H4 (cell line): ENCODE measurements at places on chromosomes 6 and 20. TPM values are rescaled to one million over a fixed set of nuclear protein-coding genes. Genes with fewer than 3 reads are reported as not detected.

DNA sequence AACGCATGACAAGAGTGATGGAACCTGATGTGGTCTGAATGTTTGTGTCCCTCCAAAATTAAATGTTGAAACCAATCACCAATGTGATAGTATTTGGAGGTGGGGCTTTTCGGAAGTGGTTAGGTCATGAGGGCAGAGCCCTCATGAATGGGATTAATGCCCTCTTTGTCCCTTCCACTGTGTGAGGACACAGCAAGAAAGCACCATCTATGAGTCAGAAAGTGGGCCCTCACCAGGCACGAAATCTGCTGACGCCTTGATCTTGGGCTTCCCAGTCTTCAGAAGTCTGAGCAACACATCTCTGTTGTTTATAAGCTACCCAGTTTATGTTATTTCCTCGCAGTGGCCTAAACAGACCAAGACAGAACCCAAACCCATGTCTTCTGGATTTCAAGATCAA lies 244.0 kb upstream of the JAG1 start:
- no peak for DNase-seq

The RFX6 gene
- not detected in 2 replicates for total RNA-seq

DNA sequence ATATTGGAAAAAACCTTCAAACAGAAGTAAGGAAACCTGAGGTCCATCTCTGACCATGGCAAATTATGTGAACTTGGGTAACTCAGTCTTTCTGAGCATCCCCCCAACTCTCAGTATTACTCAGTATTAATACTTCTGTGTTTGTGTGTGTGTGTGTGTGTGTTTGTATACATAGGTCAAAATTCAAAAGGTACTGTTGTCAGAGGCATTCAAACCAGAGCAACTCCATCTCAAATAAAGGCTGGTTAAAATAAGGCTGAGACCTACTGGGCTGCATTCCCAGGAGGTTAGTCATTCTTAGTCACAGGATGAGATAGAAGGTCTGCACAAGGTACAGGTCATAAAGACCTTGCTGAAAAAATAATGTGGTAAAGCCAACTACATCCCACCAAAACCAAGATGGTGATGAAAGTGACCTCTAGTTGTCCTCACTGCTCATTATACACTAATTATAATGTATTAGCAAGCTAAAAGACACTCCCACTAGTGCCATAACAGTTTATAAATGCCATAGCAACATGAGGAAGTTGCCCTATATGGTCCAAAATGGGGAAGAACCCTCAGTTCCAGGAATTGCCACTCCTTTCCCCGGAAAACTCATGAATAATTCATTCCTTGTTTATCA lies 33.3 kb upstream of the SLC22A16 start:
- peak; percentile 56 for DNase-seq

DNA sequence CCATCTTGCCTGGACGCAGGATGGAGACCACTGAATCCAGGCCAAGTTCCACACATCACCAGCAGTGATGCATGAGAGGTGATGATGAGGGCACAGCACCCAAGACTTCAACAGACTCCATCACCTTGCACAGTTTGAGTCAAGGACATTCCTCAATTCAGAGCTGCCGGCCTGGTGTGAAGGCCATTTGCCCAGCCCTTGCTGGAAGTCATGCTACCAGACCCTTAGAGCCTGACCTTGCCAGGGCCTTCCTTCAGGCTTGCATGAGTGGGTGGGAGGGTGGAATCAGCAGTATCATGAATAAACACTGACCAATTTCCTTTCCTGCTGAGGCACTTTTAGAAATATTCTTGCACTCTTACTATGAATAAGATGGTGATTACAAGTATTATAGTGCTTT lies 130.2 kb upstream of the SSTR4 start:
- DNase-seq = no peak

DNA sequence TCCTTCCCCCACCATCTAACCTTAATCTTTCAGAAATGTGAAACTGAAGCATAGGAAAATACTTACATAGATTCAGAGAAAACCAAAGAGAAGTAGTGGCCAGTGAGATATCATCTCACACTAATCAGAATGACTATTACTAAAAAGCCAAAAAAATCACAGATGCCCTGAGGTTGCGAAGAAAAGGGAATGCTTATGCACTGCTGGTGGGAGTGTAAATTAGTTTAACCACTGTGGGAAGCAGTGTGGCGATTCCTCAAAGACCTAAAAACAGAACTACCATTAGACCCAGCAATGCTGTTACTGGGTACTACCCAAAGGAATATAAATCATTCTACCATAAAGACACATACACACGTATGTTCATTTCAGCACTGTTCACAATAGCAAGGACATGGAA lies 9.2 kb upstream of the PREX1 start:
- DNase-seq = no peak

- no peak for DNase-seq
Measured at GRCh38 chr6:51553246-51554015, 534.0 kb downstream of the PKHD1 start.

DNA sequence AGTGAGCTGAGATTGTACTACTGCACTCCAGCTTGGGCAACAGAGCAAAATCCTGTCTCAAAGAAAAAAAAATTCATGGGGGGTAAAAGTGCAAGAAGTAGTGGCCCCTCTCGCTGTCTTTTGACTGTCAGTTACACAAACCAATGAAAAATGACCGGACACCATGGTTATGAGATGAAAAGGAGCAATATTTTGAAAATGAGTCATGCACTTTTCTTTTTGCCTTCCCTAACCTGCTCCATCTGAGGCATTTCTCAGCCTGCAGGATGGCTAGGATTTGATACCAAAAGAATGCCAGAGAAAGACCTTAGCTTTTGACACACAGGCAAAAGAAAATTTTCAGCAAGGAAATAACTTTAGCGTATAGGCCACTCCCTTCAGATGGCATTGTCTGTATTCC lies 181.7 kb upstream of the ARID1B start:
- DNase-seq = no peak

The SMLR1 gene
- total RNA-seq = not detected in 2 replicates

GRCh38 chr20:57243480-57244220 lies 22.8 kb downstream of the BMP7 start:
- no peak for DNase-seq

- no peak for DNase-seq
Measured at GRCh38 chr6:167817729-167818128, 9.0 kb upstream of the AFDN start.

The MYCT1 gene
- total RNA-seq = not detected in 2 replicates

The SPTLC3 gene
- 4.0 and 5.5 TPM in 2 replicates for total RNA-seq

GRCh38 chr20:21512634-21513180 lies 1.2 kb downstream of the NKX2-2 start:
- no peak for DNase-seq

GRCh38 chr6:157406661-157407060 lies 25.7 kb downstream of the ZDHHC14 start:
- DNase-seq = no peak

GRCh38 chr6:90241229-90241880 lies 55.3 kb downstream of the BACH2 start:
- no peak for DNase-seq

- DNase-seq = no peak
Measured at GRCh38 chr6:22556266-22556665, 13.1 kb upstream of the HDGFL1 start.

GRCh38 chr6:40796260-40797221 lies 209.4 kb upstream of the LRFN2 start:
- no peak for DNase-seq

DNA sequence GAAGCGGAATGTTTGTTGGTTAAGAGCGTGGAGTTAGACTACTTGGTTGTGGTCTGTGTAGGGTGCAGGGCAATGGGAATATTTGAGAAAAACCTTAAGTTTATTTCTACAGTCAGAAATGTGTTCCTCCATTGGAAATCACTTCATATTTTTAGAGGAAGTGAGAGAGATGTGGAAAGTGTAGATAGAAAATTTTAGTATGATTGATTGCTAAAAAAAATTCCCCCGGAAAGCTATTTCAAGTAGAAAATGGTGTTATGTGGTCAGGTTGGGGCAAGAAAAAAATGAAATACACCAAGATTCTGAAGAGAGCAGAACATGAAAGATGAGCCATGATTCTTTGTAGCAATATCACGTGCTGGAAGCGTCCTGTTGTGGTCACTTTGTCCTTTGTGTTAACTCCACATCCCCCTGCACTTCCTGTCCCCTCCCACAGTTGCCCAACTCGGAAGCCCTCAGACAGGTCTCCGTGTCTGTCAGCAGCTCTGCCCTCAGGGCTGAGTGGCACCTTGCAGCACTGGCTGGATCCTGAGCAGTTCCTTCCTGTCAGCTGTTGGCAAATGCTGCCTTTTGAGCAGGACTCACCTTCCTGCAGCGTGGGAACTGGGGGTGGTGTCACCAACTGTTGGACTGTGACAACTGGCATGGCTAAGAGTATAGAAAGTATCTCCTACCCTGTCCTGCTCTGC lies 137.5 kb upstream of the SLC24A3 start:
- no peak for DNase-seq

- DNase-seq = no peak
Measured at GRCh38 chr6:149939356-149939648, 2.5 kb upstream of the ULBP2 start.

The SYNDIG1 gene
- total RNA-seq = 0.47 and 0.77 TPM in 2 replicates

GRCh38 chr6:71209626-71210025 lies 79.0 kb upstream of the OGFRL1 start:
- DNase-seq = no peak

DNA sequence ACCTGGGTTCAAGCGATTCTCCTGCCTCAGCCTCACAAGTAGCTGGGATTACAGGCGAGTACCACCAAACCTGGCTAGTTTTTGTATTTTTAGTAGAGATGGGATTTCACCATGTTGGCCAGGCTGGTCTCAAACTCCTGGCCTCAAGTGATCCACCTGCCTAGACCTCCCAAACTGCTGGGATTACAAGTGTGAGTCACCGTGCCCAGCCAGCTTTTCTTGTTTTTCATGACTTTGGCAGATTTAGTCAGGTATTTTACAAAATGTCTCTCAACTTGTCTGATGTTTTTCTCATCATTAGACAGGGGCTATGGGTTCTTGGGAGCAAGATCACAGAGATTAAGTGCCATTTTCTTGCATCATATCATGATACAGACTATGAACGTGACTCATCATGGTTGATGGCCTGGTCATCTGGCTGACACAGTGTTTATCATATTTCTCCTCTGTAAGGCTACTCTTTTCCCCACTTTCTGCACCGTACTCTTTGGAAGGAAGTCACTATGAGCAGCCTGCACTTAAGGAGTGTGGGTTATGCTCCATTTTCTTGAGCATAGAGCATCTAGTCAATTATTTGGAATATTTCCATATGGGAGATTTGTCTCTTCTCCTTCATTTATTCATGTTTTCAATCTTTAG lies 67.8 kb downstream of the RNF182 start:
- peak; percentile 31 for DNase-seq

- no peak for DNase-seq
Measured at GRCh38 chr6:2528156-2528555, 222.6 kb downstream of the MYLK4 start.

GRCh38 chr6:81625216-81625615 lies 127.3 kb downstream of the TENT5A start:
- DNase-seq = no peak

DNA sequence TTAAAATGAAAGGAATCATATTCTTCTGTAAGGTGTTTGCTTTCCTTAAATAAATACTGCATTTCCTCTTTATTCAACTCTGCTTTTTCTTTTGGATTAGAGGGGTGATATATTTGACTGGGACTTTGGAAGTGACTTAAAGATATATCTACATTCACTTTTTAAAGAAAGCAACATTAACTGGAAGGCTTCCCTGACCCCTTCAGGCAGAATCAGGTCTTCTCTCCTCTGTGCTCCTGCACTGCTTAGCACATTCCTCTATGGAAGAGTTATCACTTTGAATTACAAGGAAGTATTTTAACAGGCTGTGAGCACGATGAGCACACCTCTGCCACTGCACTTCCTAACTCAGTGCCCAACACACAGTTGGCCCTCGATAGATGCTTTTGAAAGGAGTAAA lies 59.2 kb upstream of the POU3F2 start:
- no peak for DNase-seq

The ELOVL5 gene
- total RNA-seq = 102 and 131 TPM in 2 replicates

The SLC17A4 gene
- total RNA-seq = not detected in 2 replicates

DNA sequence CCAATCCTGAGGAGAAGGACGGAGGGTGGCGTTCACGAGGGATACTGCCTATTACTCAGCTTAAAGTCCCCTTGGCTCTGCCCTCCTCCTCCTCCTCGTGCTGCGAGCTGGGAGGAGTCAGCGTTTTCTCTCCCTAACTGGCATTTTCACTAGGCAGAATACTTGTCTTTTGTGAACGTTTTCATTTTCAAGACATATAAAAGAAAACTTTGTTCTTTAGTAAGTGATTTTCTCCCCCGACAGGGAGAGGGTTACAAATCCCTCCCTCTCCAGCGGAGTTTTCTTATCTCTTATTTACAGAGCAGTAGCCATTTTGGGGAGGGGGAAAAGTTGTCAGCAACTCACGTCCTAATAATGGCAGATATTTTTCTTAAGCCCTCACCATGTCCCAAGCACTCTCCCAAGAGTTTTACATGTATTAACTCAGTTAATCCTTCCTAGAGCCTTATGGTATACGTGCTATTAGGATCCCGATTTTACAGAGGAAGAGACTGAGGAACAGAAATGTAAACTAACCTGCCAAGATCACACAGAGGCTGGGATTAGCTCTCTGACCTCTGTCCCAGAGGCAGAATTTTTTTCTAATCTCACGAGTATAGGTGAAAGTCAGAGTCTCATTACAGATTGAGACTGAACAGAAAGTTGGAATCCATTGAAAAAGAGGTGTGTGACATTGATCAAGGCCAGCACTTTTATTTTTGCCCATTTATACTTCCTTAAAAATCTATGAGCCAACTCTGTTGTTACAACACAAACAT lies 30.0 kb upstream of the ZNF217 start:
- DNase-seq = peak; percentile 73

DNA sequence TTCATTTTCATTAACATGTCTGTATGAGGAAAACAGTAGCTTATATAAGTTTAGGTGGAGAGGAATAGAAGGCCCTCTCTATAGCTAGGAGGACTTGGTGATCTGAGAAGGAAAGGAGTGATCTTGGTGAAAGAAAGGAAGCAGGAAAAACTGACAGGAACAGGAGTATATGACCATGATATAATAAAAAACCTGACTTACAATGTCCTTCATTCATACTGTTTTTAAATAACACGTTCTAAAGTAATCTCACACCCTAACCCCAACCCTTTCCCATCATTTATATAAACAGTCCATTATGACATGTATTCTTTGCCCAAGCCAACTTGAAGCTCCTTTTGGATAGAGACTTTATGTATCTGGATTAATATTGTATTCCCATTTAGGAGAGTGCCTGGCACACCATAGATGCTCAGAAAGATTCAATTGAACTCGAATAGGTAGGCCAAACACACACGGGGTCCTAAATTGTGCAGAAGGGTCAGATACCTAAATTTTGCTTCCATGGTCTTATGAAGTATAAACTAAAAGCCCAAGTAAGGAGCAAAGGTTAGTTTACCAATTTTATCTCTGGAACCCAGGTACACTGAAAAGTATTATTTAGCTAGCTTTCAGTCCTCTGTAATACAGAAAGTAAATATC lies 75.9 kb downstream of the OR2B2 start:
- DNase-seq = no peak

GRCh38 chr6:42367353-42368011 lies 84.2 kb downstream of the TRERF1 start:
- no peak for DNase-seq
